ENCODE measurements at places on chromosomes 7 and 10.

DNA sequence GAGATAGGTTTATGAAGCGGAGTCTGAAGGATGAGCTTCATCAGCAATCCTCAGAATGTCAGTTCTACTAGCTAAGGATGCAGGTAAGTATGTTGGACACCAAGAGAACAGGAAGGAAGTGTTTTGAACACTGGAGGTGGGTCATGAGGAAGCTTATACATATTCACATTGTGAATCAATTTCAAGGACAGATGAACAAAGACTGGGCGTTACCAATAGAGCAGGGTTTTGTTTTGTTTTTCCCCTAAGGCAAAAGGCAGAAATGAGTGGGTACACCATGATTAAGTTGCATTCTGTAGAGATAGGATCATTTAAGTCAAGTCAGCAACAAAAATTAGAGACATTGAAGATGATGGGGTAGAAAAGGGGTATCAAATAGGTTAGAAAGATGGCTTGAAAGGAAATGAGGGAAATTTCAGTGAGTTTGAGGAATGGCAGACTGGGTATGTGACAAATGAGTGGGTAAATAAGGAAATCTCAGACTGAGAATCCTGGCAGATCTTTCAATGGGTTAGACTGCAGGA is 51.7 kb downstream of the MEST start:
- DNase-seq = no peak

DNA sequence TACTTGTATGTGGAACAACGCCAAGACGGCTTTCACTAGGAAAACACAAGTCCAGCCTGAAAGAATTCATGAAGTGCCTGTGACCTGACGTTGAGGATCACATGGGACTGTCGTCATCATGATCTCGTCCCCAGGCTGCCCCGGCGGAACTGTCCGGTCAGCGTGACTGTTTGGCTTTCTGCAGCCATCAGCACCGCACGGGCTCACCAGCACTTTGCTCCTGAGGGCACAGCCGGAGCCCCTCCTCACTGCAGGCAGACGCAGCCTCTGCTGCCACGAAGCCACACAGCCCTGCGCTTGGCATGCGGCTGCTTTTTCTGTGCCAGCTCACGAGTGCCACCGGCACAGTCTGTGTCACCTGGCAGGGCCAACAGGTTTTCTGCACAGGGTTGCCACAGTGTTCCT is 9.4 kb upstream of the GET4 start:
- DNase-seq = no peak

DNA sequence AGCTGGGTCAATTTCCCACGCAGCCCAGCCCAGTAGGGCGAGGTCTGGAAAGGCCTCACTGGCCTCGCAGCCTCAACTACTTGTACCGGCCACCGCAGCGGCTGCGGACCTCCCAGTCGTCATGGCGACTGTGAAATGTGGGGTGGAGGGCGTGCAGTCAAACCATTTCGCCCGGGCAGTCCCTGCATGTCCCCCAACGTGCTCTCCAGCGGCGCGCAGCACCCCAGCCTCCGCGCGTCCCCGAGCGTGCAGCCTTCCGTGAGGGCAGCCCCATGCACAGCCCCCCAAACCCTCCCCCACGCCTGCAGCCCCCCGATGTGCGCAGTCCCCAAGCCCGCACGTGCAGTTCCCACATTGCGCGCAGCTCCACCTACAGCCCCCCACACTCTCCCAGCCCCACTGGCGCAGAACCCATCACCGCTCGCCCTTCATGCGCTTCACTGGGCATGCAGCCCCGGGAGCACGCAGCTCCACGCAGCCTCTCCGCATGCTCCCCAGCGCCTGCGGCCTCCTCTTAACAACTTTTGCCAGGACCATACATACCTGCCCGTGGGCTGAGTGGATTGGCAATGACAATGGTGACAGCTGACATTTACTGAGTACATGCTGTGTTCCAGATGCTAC is 34.5 kb upstream of the SFTPD start:
- DNase-seq = no peak

- DNase-seq = no peak
Observed at GRCh38 chr7:144866189-144866588, 30.3 kb upstream of the TPK1 start.

DNA sequence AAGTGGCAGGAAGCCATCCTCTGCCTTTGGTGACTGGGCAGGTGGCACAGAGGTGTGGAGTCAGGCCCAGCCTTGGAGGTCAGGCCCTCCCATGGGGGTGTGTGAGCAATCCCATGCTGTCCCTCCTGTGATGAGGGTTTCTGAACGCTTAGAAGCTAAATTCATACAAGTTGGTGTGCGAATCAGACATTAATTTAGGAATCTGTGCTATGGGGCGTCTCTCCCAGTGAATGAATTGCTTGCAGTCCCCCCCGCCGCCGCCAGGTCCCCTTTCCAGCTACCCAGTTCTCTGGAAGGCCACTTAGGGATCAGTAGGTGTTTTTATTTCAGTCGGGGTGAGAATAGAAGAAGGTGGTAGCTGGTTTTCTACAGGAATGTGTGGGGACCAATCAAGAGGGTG is 37.5 kb downstream of the LRRC18 start:
- no peak for DNase-seq

GRCh38 chr7:903921-904755 is 27.8 kb downstream of the GET4 start:
- no peak for DNase-seq

GRCh38 chr10:31381766-31382316 is 62.8 kb downstream of the ZEB1 start:
- no peak for DNase-seq

DNA sequence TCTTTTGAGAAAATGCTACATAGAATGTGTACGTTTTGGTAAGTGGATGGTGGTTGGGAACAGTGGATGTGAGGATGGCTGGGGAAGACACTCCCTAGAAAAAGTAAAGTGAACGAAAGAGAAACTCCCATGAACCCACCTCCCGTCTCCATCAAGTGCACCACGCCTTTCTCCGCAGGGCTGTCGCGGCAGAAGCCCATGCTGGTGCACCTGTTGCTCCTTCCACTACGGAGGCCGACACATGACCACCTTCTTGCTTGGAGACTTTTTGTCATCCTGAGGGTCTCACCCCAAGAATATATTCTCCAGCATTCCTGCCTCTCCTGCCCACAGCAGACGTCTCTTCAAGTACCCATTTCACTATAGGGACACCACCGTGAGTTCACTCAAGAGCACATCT is 630.4 kb upstream of the PFKP start:
- no peak for DNase-seq

DNA sequence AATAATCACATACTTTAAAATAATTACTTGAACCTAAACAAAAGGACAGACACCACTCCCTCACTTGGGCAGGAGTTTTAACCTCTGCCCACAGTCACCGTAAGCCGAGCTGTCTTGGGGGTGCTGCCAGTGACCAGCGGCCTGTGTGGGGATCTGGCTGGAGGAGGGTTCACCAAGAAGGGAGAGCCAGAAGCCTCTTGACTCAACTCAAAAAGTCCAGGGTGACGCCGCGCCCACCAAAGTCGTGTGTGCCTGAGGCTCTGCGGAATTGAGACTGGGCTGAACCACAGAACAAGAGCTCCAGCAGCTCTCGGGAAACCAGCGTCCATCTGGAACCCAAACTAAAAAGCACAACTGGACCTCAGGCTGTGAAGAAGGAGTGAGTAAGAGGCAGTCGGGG is 35.8 kb downstream of the ZFAND2A start:
- DNase-seq = no peak

GRCh38 chr7:95669513-95669912 is 73.2 kb upstream of the PDK4 start:
- no peak for DNase-seq

GRCh38 chr7:29135846-29136245 is 10.5 kb downstream of the CPVL start:
- no peak for DNase-seq

DNA sequence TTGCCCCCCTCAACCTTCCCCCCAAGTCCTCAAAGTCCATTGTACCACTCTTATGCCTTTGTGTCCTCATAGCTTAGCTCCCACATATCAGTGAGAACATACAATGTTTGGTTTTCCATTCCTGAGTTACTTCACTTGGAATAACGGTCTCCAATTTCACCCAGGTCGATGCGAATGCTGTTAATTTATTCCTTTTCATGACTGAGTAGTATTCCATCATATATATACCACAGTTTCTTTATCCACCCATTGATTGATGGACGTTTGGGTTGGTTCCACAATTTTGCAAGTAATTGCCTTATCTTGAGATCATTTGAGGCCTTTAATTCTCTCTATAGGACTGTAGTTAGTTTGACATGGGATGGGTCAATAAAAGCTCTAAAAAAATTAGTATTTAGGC is 124.7 kb downstream of the ARL4A start:
- no peak for DNase-seq

DNA sequence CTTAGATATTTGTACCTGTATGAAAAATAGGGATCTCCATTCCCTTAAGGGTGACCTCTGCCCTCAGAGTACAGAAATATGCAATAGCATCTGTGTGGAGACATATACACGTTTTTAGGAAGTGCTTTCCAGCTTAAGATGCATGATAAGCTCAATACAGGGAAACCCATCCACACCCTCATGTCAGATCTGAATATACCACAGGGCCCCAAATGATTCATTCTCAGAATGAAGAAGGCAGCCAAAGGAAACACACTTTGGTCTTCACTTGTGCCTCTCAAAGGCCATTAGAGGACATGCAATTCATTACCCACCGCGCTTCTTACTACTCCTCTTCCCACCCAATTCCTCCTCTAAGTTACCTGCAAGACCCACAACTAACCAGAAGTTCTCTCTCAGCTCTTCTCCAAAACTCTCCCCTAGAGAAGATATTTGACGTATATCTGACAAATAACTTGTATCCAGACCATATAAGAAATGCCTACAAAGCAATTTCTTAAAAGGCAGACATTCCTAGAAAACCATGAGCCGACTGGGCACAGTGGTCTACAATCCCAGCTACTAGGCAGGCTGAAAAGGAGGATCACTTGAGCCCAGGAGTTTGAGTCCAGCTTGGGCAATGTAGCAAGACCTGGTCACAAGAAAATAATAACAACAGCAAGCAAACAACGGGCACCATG is 103.0 kb downstream of the OAT start:
- no peak for DNase-seq
